ENCODE measurements at places on chromosomes 1 and 21. TPM values are rescaled to one million over a fixed set of nuclear protein-coding genes. Genes with fewer than 3 reads are reported as not detected.

GJA5 gene
- total RNA-seq: not detected

SEMA4A gene
- total RNA-seq: 2.5 TPM

OPTC gene
- total RNA-seq: not detected

KIF17 gene
- total RNA-seq: 0.43 TPM

OR10J1 gene
- total RNA-seq: not detected

PADI4 gene
- total RNA-seq: not detected

BTG2 gene
- 37.2 TPM for total RNA-seq

IFNLR1 gene
- total RNA-seq: 0.22 TPM

RNU11 gene
- total RNA-seq: under 0.01 TPM

PWP2 gene
- total RNA-seq: 1.7 TPM

PPIAL4G gene
- under 0.01 TPM for total RNA-seq

ADGRL2 gene
- 7.3 TPM for total RNA-seq

SGIP1 gene
- 2.2 TPM for total RNA-seq

COL16A1 gene
- 101 TPM for total RNA-seq

VCAM1 gene
- total RNA-seq: 734 TPM
